CD4-positive, alpha-beta T cell treated with Interferon gamma for 1 hour (primary cell): ENCODE measurements at places on chromosomes 4 and X.

- DNase-seq = no peak
Measured at GRCh38 chrX:63525491-63525890, 174.4 kb upstream of the SPIN4 start.

- DNase-seq = no peak
Measured at GRCh38 chrX:10800796-10801195, 180.4 kb upstream of the MID1 start.

GRCh38 chr4:135553213-135553612, 1351.6 kb upstream of the PABPC4L start:
- no peak for DNase-seq

- DNase-seq = no peak
Measured at GRCh38 chr4:169385376-169385775, 114.6 kb upstream of the SH3RF1 start.

DNA sequence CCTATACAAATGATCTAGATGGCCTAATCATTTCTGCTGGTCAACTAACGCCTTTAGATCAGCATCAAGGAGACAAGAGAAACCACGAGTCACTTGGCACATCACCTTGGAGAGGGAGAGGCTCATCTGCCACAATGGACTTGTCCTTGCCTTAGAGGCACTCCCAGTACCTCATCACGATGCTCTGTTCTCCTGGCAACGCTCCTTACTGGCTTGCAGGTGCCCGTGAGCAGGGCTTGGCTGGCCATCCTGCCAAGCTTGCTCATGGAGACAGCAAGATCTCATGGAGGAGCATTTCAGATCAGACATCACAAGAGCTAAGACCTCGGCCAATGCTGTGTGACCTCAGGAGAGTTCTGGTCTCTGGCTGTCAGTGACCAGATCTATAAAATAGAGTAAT, 2.7 kb upstream of the SMIM20 start:
- DNase-seq = no peak

GRCh38 chr4:23710298-23710697, 179.5 kb downstream of the PPARGC1A start:
- no peak for DNase-seq

GRCh38 chrX:148659481-148659880, 159.1 kb downstream of the AFF2 start:
- DNase-seq = no peak

- no peak for DNase-seq
Measured at GRCh38 chrX:262381-262909, 18.7 kb upstream of the PLCXD1 start.

GRCh38 chr4:7721984-7722551, 217.6 kb downstream of the AFAP1 start:
- no peak for DNase-seq

DNA sequence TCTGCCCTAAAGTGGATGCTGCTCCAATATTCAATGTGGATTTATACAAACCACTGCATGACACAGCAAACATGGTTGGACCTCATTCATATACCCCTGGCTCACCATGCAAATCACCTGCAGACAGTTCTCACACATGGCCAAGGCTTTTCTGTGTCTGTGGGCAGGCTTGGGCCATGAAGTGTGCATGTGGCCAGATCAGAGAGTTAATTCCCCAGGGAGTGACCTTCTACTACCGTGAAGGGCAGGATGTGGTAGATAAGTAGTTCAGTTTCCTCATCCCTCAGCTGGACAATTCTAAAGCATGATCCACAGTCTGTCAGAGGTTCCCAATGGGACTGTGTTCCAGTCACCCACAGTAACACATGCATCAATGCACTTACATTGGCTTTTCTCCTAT, 24.6 kb upstream of the BCLAF3 start:
- DNase-seq = no peak

DNA sequence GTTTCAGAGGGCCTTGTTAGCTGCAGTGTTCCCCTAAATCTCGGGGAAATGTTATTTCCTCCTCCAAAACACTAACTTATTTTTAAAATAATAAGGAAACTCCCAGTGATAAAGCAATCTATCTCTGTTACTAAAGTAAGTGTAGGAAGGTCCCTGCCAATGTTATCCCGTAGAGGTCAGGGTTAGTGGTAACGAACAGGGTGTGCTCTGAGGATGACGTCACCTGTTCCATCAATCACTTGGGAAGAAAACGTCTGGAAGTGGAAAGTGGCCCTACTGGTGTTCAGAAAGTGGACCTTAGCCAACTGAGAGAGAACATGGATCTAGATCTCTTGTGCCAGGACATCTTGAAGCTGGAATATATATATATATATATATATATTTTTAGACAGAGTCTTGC, 249.5 kb downstream of the BCOR start:
- DNase-seq = no peak

DNA sequence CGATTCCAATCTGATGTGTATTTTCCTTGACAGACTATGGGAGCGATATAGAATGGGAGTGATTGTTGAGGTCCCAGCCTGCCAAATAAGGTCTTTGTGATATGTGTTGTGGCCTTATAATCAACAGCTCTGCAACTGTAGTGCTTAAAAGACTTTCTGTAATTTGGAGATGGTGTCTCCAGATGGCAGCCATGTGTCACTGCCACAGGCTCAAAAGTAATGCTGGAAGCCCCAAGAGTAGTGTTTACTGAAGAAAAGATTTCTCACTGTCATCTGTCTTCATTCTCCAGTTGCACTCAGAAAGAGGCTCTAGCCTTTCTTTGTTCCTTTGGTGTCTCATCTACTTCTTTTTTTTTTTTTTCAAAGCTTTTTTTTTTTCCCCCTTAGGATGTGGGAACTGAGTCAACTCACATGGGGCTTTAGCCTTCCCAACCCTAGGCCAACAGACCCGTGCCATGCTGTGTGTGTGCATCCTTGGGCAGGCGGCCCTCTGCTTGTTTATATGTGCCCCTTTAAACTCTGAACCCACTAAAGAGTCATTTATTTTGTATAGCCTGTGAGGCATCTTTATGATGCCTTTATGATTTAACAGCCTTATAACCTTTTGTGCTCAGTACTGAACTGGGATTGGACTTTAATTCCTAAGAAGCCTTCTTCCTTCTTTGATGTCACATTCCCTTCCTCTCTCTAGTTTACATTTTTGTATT, 15.6 kb downstream of the SRPX2 start:
- no peak for DNase-seq

DNA sequence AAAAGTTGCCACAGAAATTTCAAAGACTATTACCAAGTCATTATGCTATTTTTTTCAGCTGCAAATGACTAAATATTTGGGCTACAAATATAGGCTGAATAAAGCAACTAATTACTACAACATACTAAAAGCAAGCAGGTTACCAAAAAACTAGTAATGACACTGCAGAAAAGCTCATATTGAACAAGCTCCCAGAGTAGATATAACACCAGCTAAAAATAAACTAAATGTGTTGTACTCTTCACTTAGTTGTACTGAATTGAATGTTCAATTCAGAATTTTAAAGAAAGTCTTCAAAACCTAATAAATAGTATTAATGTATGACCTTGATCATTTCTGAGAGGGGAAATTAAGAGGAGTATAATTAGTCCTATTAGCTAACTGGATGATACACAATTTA, 12.0 kb downstream of the ATP8A1 start:
- no peak for DNase-seq

DNA sequence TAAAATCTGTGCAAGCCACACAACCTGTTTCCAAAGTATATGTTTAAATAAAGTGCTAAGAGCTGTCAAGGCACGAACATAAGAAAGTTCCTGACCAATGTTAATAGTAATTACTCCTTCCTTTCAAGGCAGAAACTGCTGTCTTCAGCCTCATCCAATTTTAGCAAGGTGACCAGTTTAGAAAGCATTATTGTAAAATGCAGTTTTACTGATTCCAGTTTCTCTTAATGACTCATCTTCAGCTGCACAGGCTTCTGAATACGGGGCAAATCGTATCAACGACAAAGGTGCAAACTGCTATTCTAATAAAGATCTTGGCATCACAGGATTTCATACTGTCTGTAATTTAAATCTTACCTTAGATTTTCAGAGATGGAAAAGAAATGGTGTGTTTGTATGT, 87.5 kb downstream of the PPP3CA start:
- DNase-seq = no peak

DNA sequence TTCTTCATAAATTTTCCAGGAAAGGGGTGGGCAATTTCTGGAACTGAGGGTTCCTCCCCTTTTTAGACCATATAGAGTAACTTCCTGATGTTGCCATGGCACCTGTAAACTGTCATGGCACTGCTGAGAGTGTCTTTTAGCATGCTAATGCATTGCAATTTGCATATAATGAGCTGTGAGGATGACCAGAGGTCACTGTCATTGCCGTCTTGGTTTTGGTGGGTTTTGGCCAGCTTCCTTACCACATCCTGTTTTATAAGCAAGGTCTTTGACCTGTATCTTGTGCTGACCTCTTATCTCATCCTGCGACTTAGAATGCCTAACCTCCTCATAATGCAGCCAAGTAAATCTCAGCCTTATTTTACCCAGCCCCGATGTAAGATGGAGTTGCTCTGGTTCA, 577.8 kb downstream of the NLGN4X start:
- no peak for DNase-seq

GRCh38 chr4:82480771-82481505, 50.5 kb downstream of the ENOPH1 start:
- no peak for DNase-seq

DNA sequence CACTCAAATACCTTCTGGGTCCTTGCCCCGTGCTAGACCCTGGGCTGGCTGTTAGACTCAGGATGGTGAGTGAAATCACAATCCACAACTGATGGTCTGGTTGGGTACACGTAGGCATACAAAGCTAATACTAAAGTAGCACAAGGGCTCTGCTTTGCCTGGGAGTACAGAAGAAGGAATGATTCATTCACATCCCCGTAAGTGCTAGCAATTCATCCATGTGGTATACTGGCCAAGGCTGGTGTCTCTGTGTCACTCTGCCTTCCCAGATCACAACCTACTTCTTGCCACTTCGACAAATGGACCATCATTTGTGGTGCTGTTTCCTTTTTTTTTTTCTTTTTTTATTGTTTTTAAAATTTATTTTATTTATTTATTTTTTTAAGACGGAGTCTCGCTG, 19.7 kb upstream of the RBM47 start:
- DNase-seq = no peak

DNA sequence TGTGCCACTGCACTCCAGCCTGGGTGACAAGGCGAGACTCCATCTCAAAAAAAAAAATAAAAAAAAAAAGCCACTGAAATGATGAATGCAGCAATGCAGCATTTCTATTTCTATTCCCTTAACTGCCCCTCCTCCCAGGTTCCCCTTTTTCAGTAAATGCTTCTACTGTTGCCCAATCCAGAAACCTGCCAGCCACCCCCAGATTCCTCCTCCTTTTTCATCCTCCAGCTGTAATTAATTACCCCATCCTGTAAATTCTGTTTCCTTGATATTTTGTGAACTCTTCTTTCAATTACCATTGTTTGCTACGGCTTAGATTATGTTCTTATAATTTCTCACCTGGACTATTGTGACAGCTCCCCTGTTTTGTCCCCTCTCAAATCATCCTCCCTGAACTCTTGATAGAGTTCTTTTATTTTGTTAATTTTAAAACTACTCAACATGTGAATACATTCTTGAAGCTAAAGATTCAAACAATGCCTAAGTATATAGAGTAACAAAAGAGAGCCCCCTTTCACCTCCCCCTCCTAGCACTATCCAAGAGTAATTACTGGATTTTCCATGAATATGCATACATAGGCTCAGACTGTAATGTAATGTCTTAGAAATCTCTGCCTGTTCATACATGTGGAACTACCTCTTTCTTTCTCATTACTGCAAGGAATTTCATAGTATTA, 140.6 kb upstream of the GPC4 start:
- DNase-seq = peak; percentile 7

DNA sequence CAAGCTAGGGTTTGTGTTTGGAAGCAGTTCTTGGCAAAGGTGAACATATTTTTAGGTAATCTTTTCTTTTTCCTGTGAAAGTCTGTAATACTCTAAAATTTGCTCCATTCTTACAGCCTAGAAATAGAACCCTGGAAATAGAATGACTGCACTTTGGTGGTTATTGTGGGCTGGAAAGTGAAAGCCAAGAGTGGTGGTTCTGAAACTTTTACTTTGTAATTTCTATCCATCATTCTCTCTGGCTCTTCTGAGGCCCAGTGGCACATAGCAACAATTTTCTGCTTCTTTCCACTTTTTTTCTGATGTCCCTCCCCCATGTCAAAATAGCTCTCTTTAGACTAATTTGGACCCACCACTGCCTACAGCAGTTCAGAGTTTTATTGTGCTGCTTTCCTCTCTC, 300.4 kb upstream of the RPS6KA3 start:
- no peak for DNase-seq

GRCh38 chrX:47422444-47422843, 52.1 kb downstream of the ZNF157 start:
- no peak for DNase-seq

- DNase-seq = no peak
Measured at GRCh38 chrX:5068550-5068949, 1160.1 kb downstream of the NLGN4X start.

DNA sequence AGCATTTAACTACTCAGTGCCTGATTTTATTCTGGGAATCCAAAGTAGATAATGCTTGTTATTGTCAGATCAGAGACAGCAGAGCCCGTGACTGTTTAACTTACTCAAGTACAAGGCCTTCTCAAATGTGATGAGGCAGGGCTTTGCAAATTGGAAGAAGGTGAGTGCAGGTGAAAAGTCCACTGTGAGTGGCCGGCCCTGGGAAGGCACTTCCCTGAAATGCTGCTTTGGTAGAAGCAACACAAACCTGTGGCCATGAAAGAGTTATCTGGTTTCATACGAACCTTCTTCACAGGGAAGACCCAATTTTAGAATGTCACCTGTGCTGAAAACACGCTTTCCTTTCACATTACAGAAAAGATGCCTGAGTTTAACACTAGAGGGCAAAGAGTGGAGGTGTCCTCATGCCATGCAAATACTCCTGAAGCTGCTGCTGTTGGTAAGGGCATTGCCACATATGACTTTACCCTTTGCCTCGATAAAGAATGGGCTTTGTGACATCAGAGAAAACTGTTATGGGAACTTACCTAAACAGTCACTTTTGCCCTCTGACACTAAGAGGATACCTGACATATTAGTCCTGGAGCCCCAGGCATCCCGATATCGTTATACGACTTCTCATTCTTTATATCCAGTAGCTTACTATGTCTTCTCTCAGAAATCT, 8.0 kb downstream of the PPARGC1A start:
- DNase-seq = no peak

DNA sequence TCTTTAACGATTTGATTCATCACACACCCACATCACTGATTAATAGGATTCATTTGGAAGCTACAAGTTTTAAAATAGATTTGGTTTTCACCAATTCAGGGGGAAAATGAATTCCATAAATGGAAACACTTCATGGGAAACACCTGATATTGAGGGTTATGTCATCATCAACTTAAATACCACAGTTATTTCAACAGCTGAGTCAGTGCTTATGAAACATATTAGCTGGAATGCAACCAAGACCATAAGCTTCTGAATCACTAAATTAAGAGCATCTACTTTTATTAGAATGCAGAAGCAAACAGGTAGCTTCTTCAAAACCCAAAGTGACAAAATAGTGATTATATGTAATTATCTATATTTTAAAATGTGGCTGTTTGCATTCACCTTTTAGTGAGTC, 207.8 kb upstream of the DCAF8L1 start:
- DNase-seq = no peak

GRCh38 chrX:15321447-15321846, 6.0 kb upstream of the ASB11 start:
- no peak for DNase-seq

GRCh38 chr4:168677063-168677462, 180.2 kb downstream of the PALLD start:
- no peak for DNase-seq

GRCh38 chr4:185803022-185803421, 9.0 kb downstream of the SORBS2 start:
- DNase-seq = no peak

GRCh38 chr4:4645743-4646142, 103.9 kb upstream of the STX18 start:
- no peak for DNase-seq

- no peak for DNase-seq
Measured at GRCh38 chr4:54709400-54709799, 51.6 kb downstream of the KIT start.
